ENCODE measurements at places on chromosomes 11 and 22.

GRCh38 chr22:27668828-27669797, 132.4 kb downstream of the MN1 start:
- no peak for DNase-seq

GRCh38 chr11:30919389-30920152, 333.4 kb upstream of the MPPED2 start:
- DNase-seq: no peak

- DNase-seq: no peak
Measured at GRCh38 chr22:17648569-17648968, 10.0 kb downstream of the BCL2L13 start.

DNA sequence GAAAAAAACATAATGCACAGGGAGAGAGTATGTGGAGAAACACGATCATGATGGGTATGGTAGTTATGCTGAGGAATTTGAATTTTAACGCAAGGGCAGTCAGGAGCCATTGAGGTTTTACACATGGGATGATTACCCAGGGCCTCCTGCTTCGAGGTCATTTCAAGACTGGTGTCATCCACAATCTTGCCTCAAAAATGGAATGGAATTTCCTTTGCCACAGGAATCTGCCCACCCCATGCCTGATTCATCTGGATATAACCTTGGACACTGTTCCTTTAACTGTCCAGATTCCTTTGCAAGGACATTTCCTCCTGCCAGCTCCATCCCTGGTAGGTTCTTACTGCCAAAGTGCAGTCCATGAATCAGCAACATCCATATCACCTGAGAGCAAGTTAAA, 655.9 kb upstream of the TENM4 start:
- DNase-seq: no peak

DNA sequence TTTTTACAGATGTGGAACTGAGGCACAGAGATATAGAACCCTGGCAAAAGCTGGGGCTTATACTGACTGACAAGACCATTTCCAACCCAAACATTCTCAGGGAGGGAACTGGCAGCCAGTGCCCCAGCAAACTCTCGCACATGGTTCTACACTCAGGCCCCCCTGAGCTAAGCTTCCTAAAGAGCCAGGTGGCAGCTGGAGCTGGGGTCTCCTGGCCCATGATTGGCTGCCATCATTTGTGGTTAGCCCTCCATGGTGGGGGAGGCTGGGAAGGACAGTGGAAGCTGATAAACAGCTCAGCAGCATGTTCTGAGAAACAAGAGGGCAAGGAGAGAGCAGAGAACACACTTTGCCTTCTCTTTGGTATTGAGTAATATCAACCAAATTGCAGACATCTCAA, at the start of gene RAG1:
TSS of gene RAG1 (plus strand) at position 314 of the 400 bp plus-strand sequence. CDS start 5,298 bp downstream, outside the sequence.
- DNase-seq: no peak

GRCh38 chr22:27062910-27063309, 405.5 kb downstream of the MIAT start:
- DNase-seq: no peak

DNA sequence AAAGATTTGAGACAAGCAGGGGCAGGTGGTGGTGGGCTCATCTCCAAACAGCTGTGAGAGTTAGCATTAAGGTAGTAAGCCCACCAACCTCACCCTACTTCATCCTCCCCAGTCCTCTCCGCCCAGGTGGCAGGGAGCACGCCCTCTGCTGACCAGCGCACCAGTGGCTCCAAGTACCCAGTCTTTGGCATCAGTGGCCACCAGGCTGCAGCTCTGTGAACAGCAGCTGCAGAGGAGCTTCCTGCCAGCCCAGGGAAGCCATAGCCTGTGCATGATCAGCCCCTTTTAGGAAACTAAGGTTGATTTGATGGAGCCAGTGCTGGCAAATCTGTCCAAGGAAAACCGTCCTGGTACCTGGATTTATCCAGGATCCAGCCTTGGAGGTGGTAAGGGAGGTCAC, 21.7 kb downstream of the CAVIN3 start:
- peak; percentile 75 for DNase-seq

- no peak for DNase-seq
Measured at GRCh38 chr22:49785046-49785521, 42.6 kb downstream of the BRD1 start.

DNA sequence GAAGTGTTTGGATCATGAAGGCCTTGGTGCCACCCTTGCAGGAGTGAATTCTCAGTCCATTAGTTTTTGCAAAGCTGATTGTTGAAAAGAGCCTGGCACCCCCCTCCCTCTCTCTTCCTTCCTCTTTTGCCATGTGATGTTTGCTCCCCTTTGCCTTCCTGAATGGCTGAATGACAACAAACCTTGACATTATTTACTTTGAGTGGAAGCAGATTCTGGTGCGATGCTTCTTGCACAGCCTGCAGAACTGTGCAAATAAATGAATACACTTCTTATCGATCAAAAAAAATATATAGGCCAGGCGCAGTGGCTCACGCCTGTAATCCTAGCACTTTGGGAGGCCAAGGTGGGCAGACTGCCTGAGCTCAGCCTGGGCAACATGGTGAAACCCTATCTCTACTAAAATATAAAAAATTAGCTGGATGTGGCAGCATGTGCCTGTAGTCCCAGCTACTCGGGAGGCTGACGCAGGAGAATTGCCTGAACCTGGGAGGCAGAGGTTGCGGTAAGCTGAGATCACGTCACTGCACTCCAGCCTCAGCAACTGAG, 2.0 kb upstream of the NARS2 start:
- peak; percentile 79 for DNase-seq

DNA sequence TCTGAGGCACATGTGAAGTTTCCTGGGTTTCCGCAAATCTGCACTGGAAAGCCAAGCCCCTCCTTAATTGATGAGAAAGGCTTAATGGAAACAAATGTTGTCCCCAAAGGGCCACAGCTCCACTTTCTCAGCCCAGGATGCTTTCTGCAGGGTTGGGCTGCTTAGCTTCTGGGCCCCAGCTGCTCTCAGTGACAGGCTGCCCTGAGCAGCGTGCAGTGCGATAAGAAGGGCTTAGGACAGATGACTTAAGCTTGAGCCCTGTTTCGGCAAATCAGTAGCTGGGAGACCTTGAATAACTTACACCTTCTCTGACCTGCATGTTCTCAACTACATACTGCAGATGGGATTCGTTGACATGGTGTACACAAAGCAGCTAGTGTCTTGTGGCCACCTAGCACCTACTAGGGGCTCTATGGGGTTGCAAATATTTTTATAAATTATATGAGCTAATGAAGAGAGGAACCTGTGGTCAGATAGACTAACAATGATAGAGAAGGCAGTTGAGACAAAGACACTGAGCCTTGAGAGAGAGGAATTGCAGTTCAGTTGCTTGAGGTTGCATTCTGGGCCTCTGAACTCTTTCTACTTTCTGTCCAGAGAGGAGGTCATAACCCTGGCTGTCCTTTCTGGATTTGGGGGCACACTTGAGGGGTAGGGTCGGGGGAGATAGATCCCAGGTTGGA, 11.5 kb downstream of the STX3 start:
- DNase-seq: no peak

DNA sequence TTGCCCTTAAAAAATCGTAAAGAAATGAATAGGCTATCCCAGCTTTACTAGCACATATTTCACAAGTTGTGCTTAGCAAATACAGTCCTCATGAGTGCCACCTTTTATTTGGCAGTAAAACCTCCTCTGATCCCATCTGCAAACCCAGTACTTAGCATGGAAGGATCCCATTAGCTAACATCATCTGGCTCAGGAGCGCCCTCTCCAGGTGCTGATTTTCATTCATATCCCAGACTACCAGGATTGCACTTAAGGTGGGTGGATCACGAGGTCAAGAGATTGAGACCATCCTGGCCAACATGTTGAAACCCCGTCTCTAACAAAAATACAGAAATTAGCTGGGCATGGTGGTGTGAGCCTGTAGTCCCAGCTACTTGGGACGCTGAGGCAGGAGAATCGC, 76.1 kb upstream of the PAX6 start:
- DNase-seq: no peak

DNA sequence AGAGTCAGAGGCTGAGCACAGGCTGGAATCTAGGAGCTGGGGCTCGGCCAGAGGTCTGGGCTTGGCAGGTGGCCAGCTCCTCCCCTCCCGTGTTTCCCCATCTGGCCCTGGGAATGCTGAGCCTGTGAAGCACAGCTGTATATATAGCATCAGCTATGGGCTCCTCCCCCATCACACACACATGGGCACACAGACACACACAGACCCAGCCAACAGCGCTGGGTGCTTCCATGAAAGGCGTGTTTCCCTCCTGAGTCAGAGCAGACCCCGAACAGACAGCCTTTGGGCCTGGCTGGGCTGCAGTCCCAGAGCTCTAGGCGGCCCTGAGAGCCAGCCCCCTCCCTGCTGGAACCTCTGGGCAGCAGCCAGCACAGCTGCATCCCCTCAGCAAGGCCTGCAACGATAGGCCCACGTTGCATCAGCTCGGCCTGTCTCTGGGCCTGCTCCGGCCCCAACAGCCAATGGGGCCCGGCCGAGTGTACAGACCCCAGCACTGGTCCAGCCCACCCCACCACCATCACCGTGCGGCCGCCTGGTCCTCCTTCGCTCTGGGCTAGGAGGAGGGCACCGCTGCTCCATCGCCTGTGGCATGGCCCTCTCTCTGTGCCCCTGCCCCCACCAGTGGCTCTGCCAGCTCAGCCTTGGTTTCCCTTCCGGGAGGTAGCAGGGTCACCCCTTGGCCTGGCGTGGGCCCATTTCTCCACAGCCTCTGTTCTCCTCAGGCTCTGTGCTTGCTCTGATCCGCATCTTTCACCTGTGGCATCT, 7.6 kb upstream of the SERPINH1 start:
- no peak for DNase-seq

- no peak for DNase-seq
Measured at GRCh38 chr11:16817351-16817750, 78.9 kb downstream of the C11orf58 start.

DNA sequence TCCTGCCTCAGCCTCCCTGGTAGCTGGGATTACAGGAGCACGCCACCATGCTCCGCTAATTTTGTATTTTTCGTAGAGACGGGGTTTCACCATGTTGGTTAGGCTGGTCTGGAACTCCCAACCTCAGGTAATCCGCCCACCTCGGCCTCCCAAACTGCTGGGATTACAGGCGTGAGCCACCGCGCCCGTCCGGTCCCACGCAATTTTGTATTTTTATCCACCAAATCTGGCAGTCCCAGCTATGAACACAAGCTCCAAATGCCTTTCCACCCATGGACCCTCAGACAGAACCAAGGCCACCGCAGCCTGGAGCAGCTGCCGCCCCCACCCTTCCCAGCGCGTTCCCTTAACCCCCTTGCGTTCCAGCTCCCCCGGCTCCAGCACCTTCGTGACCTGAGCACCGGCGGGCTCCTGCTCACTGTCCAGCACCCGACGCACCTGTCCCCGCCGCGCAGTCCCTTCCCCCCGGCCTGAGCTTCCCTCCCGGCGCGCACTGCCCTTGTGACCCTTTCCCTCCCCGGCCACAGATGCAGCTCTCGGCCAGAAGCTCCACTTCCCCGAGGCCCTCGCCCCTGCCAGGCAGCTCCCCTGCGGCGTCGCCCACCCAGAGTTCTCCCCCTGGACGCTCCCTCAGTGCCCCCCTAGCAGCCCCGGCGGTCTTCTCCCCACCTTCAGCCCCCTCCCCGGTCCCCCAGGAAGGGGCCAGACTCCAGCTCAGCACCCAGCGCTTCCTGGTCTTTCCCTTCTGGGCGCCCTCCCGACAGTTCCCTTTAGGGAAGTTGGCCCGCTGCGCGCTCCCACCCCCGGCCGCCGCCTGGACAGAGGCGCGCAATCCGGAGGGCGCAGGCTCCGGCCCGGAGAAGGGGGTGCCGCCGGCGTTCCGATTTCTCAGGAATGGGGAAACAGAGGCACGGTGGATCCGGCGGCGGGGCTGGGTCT, 5.6 kb upstream of the ZBED4 start:
- DNase-seq: peak; percentile 29

DNA sequence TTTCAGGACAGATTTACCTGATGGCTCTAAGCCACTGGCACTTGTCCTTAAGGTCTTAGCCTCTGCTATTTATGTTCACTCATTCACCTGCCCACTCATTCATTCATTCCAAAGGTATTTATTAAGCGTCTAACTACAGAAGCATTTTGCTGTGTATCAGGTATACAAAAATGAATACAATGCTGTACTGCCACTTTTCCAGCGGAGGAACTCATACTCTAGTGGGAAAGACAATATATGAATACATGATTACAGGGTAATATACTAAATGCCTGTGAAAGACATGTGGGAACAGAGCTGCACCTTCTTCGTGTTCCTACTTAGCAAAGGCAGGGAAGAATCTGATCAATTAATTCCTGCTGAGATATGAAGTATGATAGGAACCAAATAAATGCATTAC, 43.7 kb downstream of the CLMP start:
- DNase-seq: no peak

GRCh38 chr22:50302564-50302963, 4.9 kb downstream of the PLXNB2 start:
- no peak for DNase-seq

DNA sequence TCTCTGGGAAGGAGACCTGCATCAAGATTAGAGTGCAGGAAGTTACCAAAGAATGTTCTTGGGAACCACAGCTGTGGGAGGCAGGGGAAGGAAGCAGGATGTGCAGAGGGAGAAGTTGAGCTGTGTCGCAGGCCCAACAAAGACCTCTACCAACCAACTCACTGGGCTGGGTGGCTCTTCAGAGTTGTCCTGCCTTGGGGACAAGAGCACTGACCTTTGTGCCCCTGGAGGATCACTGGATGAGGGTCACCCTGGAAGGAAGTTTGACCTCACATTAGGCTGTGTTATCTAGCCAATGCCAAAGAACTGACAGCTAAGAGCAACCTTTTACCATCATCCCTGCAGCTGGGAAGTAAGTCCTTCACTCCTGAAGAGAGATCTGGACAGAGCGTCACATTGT, 130.6 kb downstream of the RRAS2 start:
- DNase-seq: no peak

DNA sequence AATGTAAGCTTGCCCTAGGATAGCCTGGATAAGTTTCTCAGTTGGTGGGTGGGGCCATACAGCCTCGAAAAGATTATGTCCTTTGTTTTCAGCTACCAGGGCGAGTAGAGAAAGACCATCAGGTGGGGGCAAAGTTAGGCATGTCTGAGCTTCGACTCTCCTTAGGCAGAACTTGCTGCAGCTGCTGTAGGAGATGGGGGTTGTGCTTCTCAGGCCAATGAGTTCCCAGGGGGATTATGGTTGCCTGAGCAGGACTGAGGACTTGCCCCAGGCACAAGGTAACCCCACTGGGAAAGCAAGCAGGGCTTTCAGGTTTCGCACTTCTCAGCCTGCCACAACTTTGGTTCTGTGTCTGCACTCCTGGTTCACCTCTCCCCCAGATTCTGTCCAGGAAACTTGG, 173.4 kb upstream of the SESN3 start:
- DNase-seq: no peak

DNA sequence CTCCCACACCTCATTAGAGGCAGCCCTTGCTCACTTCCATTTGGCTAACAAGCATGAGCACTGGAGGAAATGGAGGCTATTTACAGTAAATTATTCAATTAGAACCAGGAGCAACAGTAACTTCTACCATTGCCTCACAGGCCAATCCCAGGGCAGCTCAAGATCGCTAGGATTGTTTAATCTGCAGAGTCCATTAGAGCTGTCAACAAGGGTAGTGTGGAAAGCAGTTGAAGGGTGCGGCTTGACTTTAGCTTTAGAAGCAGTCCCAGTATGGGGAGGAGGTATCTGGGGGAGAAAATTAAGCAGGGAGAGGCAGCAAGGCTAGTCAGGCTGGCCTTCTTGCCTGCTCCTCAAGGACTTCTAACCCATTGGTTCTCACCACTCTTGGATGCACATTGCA, 38.3 kb upstream of the CYP2R1 start:
- no peak for DNase-seq

GRCh38 chr22:33781411-33781810, 138.9 kb downstream of the LARGE1 start:
- no peak for DNase-seq
